ENCODE measurements at places on chromosomes 5 and 9. TPM values are rescaled to one million over a fixed set of nuclear protein-coding genes. Genes with fewer than 3 reads are reported as not detected.
A peak's percentile ranks its signal among the peaks of the same experiment; 100 is the strongest.

GRCh38 chr9:81893929-81894328, 34.3 kb upstream of the SPATA31D4 start:
- DNase-seq, result no peak

GRCh38 chr5:159642379-159642778, 273.9 kb upstream of the ADRA1B start:
- no peak for DNase-seq

GRCh38 chr9:90219548-90220118, 423.0 kb downstream of the DIRAS2 start:
- DNase-seq, result no peak

Gene SPAG8
- polyA plus RNA-seq, result 6.5 TPM

GRCh38 chr9:28120184-28120583, 546.9 kb upstream of the C9orf72 start:
- DNase-seq, result no peak

GRCh38 chr9:128786681-128787601, at the start of gene TBC1D13:
Gene TBC1D13, plus strand, starts transcription at chr9:128787253. Its CDS starts 101 bp downstream, at chr9:128787354.
- peak; percentile 74 for DNase-seq

Gene GDNF
- 17.3 TPM for polyA plus RNA-seq

DNA sequence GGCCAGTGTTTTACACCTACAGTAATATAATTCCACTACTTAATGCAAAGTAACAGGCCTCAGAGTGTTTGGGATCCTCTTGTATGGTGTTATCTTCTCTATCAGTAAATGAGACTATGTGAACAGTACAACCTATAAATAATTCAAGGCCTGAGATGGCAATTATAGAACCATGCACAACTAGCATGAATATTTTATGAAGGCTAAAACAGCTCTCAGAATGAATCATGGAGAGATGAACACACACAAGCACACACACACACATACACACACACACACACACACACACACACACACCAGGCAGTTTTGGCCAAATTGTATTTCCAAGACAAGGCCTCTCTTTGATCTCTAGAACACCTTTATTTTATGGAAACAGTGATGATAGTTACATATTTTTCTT, 224.9 kb downstream of the EBF1 start:
- no peak for DNase-seq

DNA sequence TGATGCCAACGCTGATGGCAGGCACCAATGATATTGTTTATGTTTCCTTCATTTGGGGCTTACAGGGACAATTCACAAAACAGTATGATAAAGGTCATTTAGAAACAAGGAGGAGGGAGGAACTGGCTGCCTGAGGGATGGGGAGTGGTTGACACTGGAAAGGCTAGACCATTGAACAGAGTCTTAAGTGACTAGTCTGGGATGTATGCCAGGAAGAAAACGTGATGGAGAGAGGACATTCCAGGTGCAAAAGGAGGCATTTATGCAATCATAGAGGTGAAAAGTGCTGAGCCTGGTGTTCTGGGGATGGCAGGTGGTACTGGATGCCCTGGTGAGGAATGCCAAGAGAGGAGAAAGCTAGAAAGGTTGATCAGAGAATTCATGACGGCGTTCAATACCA, 153.4 kb downstream of the ZNF462 start:
- no peak for DNase-seq

DNA sequence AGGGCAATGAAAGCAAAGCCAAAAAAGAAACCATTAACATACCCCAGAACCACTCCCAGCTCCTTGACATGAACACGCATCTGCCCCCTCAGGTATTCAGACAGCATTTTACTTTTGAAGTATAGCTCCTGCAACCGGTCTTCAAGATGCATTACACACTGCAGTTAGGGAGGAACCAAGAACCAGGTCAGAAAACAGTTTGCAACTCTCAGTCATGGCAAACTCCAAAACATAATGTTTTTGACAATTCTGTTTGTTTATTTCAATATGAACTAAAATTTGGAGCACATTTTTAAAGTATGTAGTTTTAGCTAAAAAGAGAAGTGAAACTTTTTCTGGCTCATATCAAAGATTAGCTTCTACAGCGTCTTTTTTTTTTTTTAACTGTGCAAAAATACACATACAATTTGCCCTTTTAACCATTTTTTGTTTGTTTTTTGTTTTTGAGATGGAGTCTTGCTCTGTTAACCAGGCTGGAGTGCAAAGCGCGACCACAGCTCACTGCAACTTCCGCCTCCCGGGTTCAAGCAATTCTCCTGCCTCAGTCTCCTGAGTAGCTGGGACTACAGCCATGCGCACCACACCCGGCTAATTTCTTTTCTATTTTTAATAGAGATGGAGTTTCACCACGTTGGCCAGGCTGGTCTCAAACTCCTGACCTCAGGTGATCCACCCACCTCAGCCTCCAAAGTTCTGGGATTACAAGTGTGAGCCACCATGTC, 12.2 kb upstream of the RAPGEF6 start:
- no peak for DNase-seq

- no peak for DNase-seq
Observed at GRCh38 chr5:172815631-172816030, 18.4 kb upstream of the ERGIC1 start.

Measured in renal cortex interstitium (tissue), 15 donors.